Ovary (tissue), 10 donors: ENCODE measurements at places on chromosomes 2 and 18. TPM values are rescaled to one million over a fixed set of nuclear protein-coding genes. Genes with fewer than 3 reads are reported as not detected.

- no peaks in the 10 kb centered on the region for H3K27me3 ChIP-seq
- no peaks in the 10 kb centered on the region for H3K4me1 ChIP-seq
- H3K36me3 ChIP-seq, result no peaks in the 10 kb centered on the region
- H3K4me3 ChIP-seq, result no peak overlapping the region
- no peak overlapping the region for H3K27ac ChIP-seq
Measured at GRCh38 chr2:70861777-70862625, 26.4 kb upstream of the CD207 start.

DNA sequence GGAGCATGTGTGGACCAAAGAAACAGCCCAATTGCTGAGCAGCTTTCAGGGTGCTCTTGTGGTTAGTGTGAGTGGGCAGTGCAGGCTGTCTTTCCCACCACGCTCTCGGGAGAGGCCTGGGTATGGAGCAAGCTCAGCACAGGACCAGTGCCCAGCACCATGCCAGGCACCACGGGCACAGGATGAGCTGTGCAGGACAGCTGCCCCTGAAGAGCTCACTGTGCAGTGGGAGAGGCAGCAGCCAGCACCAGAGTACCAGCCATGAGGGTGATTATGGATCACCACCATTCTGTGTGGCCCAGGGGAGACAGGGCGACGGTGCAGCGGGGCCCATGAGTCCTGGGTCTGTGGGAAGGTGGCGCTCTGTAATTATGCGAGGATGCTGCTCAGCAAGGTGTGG lies 29.7 kb upstream of the FAHD2A start:
- no peak overlapping the region for H3K27ac ChIP-seq
- peak; percentile 25 for DNase-seq
- H3K4me1 ChIP-seq, result no peaks in the 10 kb centered on the region
- H3K4me3 ChIP-seq, result no peak overlapping the region

GRCh38 chr18:10017043-10017442 lies 103.2 kb downstream of the VAPA start:
- no peaks in the 10 kb centered on the region for H3K27me3 ChIP-seq
- no peak overlapping the region for H3K27ac ChIP-seq
- H3K36me3 ChIP-seq, result no peaks in the 10 kb centered on the region
- no peak for DNase-seq
- peaks cover 6% of the 10 kb centered on the region for H3K4me1 ChIP-seq

- no peaks in the 10 kb centered on the region for H3K27me3 ChIP-seq
- no peak overlapping the region for H3K27ac ChIP-seq
- no peak for DNase-seq
- H3K4me3 ChIP-seq, result no peak overlapping the region
Measured at GRCh38 chr2:159110784-159111183, 142.3 kb downstream of the TANC1 start.

Gene GPBAR1
- total RNA-seq, result 2.5 TPM

- no peaks in the 10 kb centered on the region for H3K36me3 ChIP-seq
- H3K27me3 ChIP-seq, result no peaks in the 10 kb centered on the region
- no peak overlapping the region for H3K27ac ChIP-seq
- H3K4me1 ChIP-seq, result no peaks in the 10 kb centered on the region
- no peak for DNase-seq
- H3K4me3 ChIP-seq, result no peak overlapping the region
Measured at GRCh38 chr2:203826704-203827103, 40.9 kb upstream of the CTLA4 start.

Gene OTX1
- not detected for total RNA-seq

DNA sequence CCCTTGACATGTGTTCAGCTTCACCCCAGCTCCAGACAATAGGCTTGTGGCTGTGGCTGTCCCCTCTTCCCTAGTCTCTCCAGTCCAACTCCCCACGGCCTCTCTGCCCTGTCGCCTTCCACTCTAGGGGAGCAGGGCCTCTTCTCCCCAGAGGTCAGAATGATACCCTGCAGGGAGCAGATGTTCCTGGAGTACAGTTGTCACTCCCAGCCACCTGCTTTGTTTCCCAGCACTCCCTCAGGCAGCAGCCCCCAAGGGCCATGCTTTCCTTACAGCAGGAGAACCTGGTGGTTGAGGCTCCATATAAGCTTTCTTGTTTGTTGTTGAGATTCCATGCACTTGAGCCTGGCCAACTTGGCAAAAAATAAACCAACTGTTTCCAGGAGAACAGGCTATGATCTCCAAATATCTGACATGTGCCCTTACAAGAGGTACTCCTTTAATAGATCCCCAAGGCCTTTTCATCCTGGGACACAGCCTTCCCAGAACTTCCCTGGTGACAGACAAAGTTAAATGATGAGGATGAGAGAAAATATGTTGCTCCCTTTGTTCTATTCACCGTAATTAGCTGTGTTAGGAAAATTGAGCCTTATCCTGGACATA lies 45.1 kb downstream of the DPYSL5 start:
- no peaks in the 10 kb centered on the region for H3K4me1 ChIP-seq
- no peak overlapping the region for H3K27ac ChIP-seq
- no peaks in the 10 kb centered on the region for H3K36me3 ChIP-seq
- no peak overlapping the region for H3K4me3 ChIP-seq
- H3K27me3 ChIP-seq, result no peaks in the 10 kb centered on the region

- H3K36me3 ChIP-seq, result no peaks in the 10 kb centered on the region
- no peaks in the 10 kb centered on the region for H3K27me3 ChIP-seq
- H3K27ac ChIP-seq, result no peak overlapping the region
- no peak for DNase-seq
- no peak overlapping the region for H3K4me3 ChIP-seq
Measured at GRCh38 chr2:118925476-118925875, 16.5 kb upstream of the MARCO start.

DNA sequence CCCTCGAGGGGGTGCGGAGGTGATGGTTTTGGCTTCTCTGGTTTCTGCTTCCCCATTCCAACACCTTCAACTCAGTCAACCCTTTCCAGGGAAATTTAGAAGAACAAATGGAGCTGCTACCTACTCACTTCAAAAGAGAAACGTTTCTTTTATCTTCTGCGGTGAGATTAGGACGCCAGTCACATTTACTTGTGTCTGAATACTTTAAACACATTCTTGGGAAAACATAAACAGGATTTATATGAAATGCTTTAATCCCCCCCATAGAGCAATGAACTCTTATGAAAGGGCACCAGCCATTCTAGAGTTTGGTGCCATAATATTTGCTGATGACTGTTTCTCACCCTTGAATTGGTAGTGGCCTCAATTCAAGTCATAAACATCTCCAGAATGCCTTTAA lies 253.2 kb upstream of the APCDD1 start:
- H3K36me3 ChIP-seq, result no peaks in the 10 kb centered on the region
- DNase-seq, result no peak
- H3K4me3 ChIP-seq, result no peak overlapping the region
- peaks cover 3% of the 10 kb centered on the region for H3K4me1 ChIP-seq
- H3K27me3 ChIP-seq, result no peaks in the 10 kb centered on the region
- no peak overlapping the region for H3K27ac ChIP-seq
